Calu3 (cell line): ENCODE measurements at places on chromosomes 7 and 10. TPM values are rescaled to one million over a fixed set of nuclear protein-coding genes. Genes with fewer than 3 reads are reported as not detected.

Gene IDI2
- total RNA-seq, result not detected in 2 replicates

- no peak overlapping the region for H3K27ac ChIP-seq
- H3K36me3 ChIP-seq, result no peaks in the 10 kb centered on the region
- no peaks in the 10 kb centered on the region for H3K4me1 ChIP-seq
- DNase-seq, result no peak
- peaks cover 66% of the 10 kb centered on the region for H3K27me3 ChIP-seq
- no peak overlapping the region for H3K4me3 ChIP-seq
Measured at GRCh38 chr10:113319479-113319878, 233.4 kb upstream of the HABP2 start.

GRCh38 chr10:118723466-118723865 is 31.3 kb downstream of the CACUL1 start:
- no peaks in the 10 kb centered on the region for H3K27me3 ChIP-seq
- H3K36me3 ChIP-seq, result peaks cover 4% of the 10 kb centered on the region
- H3K4me3 ChIP-seq, result no peak overlapping the region
- H3K4me1 ChIP-seq, result peaks cover 12% of the 10 kb centered on the region
- DNase-seq, result no peak

Gene LRRC18
- not detected in 2 replicates for total RNA-seq

Gene ADD3
- 54.9 and 64.4 TPM in 2 replicates for total RNA-seq

Gene SLC13A1
- total RNA-seq, result not detected in 2 replicates

DNA sequence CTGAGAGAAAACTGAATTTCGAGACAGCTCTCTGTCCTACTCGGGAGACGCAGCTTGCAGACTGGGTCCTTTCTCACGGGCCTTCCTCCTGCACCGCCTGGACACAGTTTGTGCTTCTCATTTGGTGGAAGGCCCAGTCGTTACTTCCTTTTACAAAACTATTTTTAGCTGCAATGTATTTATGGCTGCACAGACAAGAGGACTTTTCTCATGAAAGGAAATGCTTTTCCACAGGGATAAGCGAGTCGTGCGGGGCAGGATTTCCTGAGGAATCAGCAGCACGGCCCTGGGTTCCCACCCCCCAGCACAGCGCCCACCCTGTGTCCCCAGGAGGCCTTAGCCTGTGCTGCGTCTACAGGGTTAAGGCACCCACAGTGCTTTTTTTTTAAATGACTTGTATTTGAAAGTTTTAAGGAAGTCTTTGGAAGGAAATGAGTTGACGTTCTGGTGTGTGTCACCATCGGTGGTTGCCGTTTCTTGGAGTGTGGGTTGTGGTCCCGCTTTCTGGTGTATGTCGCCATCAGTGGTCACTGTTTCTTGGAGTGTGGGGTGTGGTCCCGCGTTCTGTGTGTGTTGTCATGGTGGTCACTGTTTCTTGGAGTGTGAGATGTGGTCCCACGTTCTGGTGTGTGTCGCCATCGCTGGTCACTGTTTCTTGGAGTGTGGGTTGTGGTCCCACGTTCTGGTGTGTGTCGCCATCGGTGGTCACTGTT is 50.9 kb downstream of the INPP5A start:
- DNase-seq, result no peak
- peaks cover 15% of the 10 kb centered on the region for H3K36me3 ChIP-seq
- no peaks in the 10 kb centered on the region for H3K27me3 ChIP-seq
- peaks cover 26% of the 10 kb centered on the region for H3K4me1 ChIP-seq
- no peak overlapping the region for H3K4me3 ChIP-seq
- H3K27ac ChIP-seq, result no peak overlapping the region

DNA sequence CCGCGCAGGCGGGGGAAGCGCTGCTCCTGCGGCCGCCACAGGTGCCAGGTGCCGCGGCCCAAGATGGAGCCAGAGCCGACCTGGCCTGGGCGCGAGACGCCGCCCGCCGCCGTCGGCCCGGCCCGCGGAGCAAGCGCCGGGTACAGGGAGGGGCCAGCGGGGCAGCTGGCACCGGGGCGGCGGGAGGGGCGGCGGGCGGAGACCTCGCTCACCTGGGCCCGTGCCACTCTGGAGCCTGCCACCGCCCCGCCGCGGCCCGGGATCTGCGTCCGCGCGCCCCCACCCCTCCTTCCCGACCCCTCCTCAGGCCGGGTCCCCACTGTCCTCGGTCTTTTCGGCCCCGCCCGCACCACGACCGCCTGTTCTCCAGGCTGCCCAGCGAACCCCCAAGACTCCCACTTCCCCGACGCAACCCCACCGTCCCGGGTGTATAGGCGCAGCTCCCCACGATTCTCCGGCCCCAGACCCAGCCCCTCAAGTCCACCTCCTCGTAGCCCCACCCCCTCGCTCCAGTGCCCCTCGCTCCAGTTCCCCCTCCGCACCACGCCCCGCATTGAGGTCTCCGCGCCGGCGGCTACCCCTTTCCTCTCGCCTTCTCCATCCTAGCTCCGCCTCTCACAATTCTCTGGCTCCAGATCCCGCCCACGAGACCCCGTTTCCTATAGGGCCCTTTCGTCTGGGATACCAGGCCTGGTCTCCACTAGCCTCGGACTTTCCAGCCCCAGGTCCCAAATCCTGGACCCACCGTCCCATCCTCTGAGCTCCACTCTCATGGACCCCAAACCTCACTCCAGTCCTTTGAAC is at the start of gene GPRIN2:
Gene GPRIN2, minus strand, starts transcription at position 144 of the 804 bp plus-strand sequence. CDS start 5,922 bp downstream, outside the sequence.
- H3K36me3 ChIP-seq, result peaks cover 19% of the 10 kb centered on the region
- peak within 1 kb of the TSS; percentile 60 for H3K27ac ChIP-seq
- H3K27me3 ChIP-seq, result no peaks in the 10 kb centered on the region
- no peak within 1 kb of the TSS for H3K4me3 ChIP-seq
- H3K4me1 ChIP-seq, result no peaks in the 10 kb centered on the region
- DNase-seq, result peak; percentile 73

- DNase-seq, result no peak
- no peak overlapping the region for H3K4me3 ChIP-seq
- H3K27me3 ChIP-seq, result no peaks in the 10 kb centered on the region
- peaks cover 49% of the 10 kb centered on the region for H3K4me1 ChIP-seq
- H3K36me3 ChIP-seq, result peaks cover 3% of the 10 kb centered on the region
- H3K27ac ChIP-seq, result no peak overlapping the region
Measured at GRCh38 chr10:58647376-58648112, 134.9 kb downstream of the BICC1 start.

DNA sequence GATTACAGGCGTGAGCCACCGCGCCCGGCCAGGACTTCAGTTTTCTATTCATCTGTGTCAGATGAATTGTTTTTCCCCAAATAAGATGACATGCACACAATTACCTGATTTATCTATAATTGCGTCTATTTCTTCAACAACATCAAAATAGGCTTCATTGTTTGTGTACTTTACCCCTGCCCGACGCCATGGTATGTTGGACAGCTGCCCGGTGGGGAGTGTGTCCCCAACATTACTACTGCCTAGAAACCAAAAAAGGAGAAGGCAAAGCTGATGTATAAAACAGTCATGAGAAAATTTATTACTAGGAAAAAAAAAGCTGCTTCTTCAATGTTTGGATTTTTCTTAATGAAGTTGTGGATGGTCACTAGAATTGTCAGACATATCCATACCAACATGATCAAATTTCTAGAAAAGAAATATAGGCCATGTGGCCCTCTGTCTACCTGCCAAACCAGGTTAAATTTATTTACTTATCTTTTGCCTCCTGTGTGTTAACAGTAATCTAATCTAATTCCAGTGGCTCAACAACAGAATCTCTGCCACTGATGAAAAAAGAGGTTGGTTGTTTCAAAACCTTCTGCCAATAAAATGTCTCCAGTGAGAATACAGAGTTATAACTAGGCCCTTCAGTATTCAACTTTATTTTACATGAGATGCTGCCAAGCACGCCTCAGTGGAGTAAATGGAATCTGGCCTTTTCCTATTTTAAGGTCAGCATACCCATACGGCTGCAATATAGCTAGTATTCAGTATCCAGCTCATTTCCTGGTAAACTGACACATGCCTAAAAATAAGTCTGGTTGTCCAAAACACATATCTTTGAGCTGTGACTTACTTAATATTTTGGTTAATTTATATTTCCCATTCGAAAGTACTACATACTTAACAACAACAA is 16.5 kb downstream of the AP3M1 start:
- H3K4me3 ChIP-seq, result no peak overlapping the region
- H3K27ac ChIP-seq, result no peak overlapping the region
- no peaks in the 10 kb centered on the region for H3K4me1 ChIP-seq
- no peak for DNase-seq

GRCh38 chr10:98323221-98324164 is 55.5 kb upstream of the LOXL4 start:
- no peak overlapping the region for H3K27ac ChIP-seq
- peaks cover 15% of the 10 kb centered on the region for H3K4me1 ChIP-seq
- peak; percentile 75 for DNase-seq
- H3K36me3 ChIP-seq, result no peaks in the 10 kb centered on the region
- H3K4me3 ChIP-seq, result no peak overlapping the region

Gene MYPN
- 0.38 and 0.56 TPM in 2 replicates for total RNA-seq

Gene TWIST1
- total RNA-seq, result 2.4 and 2.9 TPM in 2 replicates

DNA sequence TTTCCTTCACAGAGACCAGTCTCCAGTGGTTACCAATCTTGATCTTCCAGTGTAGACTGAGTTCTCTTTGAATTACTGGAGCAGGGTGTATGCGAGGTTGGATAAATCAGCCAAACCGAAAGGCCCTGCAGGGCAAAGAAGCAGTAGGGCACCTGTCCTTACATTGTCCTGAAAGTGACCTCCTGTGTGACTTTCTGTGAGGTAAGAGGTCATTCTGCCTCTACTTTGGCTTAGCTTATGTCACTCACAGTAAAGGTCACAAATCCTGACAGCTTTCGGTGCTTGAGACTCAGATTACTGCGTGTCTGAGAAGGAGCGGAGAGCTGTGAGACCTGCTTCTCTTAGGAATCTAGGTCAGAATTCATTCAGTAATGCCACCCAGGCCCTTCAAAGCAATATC is 252.7 kb upstream of the ETV1 start:
- H3K36me3 ChIP-seq, result no peaks in the 10 kb centered on the region
- H3K4me3 ChIP-seq, result no peak overlapping the region
- no peaks in the 10 kb centered on the region for H3K27me3 ChIP-seq
- no peak for DNase-seq

DNA sequence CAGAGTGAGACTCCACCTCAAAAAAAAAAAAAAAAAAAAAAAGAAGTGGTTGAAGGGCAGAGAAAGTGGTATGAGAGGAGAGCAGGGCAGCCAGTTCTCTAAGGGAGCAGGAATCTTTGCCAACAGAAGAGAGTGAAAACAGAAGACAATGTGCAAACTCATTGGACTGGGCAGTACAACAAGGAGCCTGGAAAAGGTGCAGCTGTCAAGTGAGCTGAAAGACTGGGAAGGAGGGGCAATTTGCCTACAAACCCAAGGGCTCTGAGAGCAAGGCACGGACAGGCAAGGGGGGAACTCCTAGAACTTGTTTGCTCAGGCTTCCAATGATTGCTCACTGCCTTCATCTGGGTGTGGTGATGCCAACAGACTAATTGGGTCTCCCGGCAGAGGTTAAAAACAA is 9.5 kb downstream of the ACTR1A start:
- no peak overlapping the region for H3K4me3 ChIP-seq
- DNase-seq, result no peak
- H3K36me3 ChIP-seq, result no peaks in the 10 kb centered on the region
- no peaks in the 10 kb centered on the region for H3K27me3 ChIP-seq
- H3K4me1 ChIP-seq, result peaks cover 7% of the 10 kb centered on the region

GRCh38 chr7:128310499-128310898 is 33.2 kb downstream of the RBM28 start:
- no peak overlapping the region for H3K27ac ChIP-seq
- H3K27me3 ChIP-seq, result no peaks in the 10 kb centered on the region

DNA sequence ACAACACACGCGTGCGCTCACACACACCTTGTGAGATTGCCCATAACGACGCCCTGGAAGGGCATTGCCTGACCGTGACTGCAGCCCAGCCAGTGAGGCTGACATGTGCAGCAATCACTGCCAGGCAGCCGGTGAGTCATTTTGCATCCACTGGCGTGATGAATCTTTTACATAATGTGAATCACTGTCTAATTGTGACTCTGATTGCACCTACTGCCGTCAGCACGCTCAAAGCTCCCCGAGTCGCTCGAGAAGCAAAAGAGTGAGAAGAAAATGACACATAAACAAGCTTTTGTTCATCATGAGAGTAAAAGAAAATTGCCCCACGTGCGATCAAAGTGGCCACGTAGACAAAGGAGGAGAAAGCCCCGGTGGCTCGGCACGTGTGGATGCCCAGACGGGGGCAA is 117.4 kb upstream of the PFKP start:
- no peaks in the 10 kb centered on the region for H3K36me3 ChIP-seq
- peak; percentile 18 for DNase-seq
- no peak overlapping the region for H3K4me3 ChIP-seq
- H3K27ac ChIP-seq, result peak overlapping the region; percentile 29
- H3K27me3 ChIP-seq, result peaks cover 95% of the 10 kb centered on the region

DNA sequence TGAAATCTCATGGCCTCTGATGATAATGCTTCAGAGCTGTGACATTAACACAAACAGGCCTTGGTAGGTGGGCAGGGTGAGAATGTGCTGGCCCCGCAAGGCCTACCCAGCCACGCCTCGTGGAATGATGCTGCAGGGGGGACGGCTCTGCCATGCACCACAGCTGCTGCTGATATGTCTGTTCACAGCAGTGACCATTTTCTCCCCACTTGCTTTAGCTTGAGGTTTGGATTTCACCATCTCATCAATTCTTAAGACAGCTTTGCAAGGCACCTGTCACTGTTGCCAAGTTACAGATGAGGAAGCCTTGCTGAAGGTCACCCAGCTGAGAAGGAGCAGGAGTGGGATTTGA is 128.3 kb downstream of the PTPN20 start:
- H3K4me1 ChIP-seq, result no peaks in the 10 kb centered on the region
- DNase-seq, result no peak
- H3K4me3 ChIP-seq, result no peak overlapping the region
- H3K27me3 ChIP-seq, result peaks cover 93% of the 10 kb centered on the region

Gene CYP3A4
- 0.15 TPM in 1 of 2 replicates, not detected in the other for total RNA-seq

Gene TMEM139
- total RNA-seq, result 48.4 and 49.3 TPM in 2 replicates

- H3K27ac ChIP-seq, result no peak overlapping the region
- H3K27me3 ChIP-seq, result no peaks in the 10 kb centered on the region
- H3K4me3 ChIP-seq, result no peak overlapping the region
Measured at GRCh38 chr7:42493436-42494198, 256.6 kb upstream of the GLI3 start.

DNA sequence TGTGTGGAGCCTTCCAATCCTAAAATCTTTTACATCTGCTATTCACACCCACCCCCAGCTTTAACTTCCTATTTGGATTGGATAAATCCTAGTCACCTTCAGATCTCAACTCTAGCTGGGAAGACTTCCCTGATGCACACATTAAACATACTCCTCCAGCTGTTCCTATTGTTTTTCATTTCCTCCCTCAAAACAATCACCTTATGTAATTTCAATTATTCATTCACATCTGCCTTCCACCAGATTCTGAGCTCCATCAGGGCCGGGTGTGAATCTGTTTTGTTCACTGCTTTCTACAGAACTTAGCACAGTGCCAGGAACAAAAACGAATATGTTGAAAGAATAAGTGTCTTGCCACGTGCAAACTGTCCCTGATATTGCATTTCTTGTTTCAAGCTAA is 497.4 kb downstream of the PLXDC2 start:
- no peak overlapping the region for H3K4me3 ChIP-seq
- DNase-seq, result no peak
- H3K27me3 ChIP-seq, result no peaks in the 10 kb centered on the region
- H3K4me1 ChIP-seq, result no peaks in the 10 kb centered on the region
- H3K27ac ChIP-seq, result no peak overlapping the region
